ENCODE measurements at places on chromosomes 12 and 14. TPM values are rescaled to one million over a fixed set of nuclear protein-coding genes. Genes with fewer than 3 reads are reported as not detected.

The NGB gene
- total RNA-seq, result not detected

The RSRC2 gene
- 55.2 TPM for total RNA-seq

The IL22 gene
- total RNA-seq, result not detected

The TAS2R42 gene
- total RNA-seq, result not detected

The RNASE9 gene
- total RNA-seq, result not detected

The ERP27 gene
- 0.87 TPM for total RNA-seq

The TROAP gene
- not detected for total RNA-seq

The CLEC2B gene
- total RNA-seq, result 17.1 TPM

The ADCK1 gene
- total RNA-seq, result 9.0 TPM

The MYF5 gene
- not detected for total RNA-seq

The MGST1 gene
- 1,962 TPM for total RNA-seq

The FRMD6 gene
- 19.0 TPM for total RNA-seq

The SLCO1B1 gene
- total RNA-seq, result not detected

The OSBPL8 gene
- total RNA-seq, result 121 TPM

Data from mesenteric fat pad (tissue), 1 donor.